Left renal pelvis (tissue), 4 donors: ENCODE measurements at places on chromosomes 6 and 20.
A peak's percentile ranks its signal among the peaks of the same experiment; 100 is the strongest.

GRCh38 chr6:103885446-103885845 is 974.3 kb downstream of the HACE1 start:
- no peak for DNase-seq

DNA sequence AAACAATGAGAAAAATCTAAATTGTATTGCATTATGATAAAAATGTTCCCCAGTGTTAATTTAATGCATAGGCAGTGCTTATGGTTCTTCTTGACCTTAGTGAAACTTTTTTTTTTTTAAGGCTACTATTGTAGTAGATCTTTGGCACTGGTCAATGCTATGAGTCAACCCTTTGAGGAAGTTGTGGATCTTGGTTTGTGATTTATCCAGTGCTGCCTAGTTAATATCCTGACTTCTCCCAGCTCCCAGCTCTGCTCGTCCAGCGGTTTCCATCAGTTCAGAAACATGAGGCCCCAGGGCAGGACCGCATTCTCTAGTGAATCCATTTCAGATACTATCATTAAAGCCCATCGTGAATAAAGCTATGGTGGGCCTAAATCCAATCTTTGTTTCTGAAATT is 364.5 kb upstream of the JARID2 start:
- no peak for DNase-seq

- no peak for DNase-seq
Measured at GRCh38 chr6:156031516-156031915, 575.9 kb upstream of the NOX3 start.

DNA sequence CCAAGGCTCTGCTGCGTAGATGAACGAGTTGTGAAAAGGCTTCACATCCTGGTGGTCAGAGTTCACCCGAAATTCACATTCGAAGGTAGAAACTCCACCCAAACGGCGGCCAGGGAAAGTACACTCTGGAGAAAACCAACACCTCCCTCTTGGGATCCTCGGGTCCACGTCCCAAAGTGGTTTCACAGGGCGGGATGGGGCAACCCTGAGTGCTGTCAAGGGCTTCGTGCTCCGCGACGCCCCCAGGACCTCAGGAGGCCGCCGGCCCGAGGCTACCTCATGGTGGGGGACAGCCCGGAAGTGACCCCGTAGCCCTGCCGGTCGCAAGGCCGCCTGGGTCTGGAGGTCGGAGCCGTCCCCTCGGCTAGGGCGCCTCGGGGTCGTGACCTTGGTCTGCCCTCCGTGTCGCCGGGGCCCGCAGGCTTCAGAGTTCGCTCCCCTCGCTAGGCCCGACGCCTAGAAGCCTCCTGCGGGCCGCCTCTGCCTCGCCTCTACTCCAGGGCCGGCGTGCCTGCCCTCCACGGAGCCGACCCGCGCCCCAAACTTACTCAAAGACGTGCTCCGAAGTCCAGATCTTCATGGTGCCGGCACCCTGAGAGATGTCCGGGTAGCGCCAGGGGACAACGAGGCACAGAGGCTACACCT is at the start of gene PRELID3B:
Gene PRELID3B (minus strand): TSS at position 636 of the 645 bp plus-strand sequence. CDS start 56 bp downstream, at position 580.
- no peak for DNase-seq

DNA sequence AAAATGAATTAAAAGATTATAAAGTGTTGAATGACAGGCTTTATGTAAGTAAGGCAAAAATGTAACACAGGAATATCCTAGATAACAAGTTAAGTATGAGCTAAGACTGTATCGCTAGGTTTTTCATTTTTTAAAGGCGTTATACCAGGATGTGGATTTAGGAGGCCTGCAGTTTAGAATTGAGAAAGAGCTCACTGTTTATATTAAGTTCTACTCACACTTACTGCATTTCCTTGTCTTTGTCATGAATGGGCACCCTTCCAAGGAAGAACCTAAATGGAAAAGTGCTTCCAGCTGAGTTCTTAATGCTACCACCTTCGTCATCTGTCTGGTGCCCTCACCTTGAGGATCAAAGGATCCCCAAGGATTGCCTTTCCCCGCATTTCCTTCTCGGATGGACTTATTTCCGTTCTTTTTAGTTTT is 148.7 kb downstream of the SOX4 start:
- no peak for DNase-seq

GRCh38 chr6:47242483-47243386 is 67.0 kb downstream of the TNFRSF21 start:
- DNase-seq, result peak; percentile 60

DNA sequence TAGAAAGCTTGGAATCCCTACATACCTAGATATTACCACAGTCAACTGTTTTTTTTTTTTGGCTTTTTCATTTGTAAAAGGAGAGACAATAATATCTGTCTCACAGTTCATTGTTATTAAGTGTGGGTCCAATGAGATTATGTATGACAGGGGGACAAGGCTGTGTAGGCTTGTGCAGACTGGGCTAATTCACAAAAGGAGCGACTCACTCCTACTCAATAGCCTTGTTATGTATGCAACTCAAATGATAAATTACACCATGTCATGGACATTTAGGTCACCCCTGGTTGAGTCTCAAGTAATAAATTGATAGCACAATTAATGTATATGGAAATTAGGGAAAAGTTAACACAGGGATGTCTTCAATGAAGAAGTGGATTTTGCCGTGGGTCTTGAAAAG is 208.2 kb upstream of the MAP3K7 start:
- no peak for DNase-seq

DNA sequence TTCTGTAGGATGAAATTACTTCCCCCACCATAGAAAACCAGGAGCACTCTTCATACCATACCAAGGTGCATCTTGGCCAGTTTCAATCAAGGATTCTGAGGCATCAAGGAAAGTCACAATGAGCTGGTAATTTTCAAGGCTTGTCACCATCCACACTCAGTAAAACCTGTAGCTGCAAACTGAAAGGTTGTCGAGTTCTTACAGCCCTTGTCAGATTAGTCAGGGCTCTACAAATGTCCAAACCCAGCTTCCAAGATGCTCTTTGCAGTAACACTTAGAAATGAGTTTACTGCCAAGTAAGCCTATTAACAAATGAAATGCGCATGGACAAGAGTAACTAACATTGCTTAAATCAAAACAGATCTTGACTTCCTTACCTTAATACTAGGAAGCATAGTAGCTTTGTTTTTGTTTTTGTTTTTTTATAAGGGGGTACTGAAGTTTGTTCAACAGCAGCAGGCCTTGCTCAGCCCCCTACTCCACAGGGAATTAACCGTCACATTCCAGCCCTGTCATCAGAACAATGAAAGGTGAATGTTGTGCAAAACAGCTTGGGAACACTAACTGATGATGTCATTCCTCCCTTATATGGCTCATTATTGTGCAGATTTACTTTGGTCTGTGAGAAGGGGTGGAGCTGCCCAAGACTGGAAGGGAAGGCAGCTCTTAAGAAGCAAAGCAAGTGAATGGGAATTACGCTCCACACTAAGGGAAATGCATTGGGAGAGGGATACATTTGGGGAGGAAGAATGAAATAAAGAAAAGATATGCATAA is 49.9 kb upstream of the TMEM30A start:
- no peak for DNase-seq

DNA sequence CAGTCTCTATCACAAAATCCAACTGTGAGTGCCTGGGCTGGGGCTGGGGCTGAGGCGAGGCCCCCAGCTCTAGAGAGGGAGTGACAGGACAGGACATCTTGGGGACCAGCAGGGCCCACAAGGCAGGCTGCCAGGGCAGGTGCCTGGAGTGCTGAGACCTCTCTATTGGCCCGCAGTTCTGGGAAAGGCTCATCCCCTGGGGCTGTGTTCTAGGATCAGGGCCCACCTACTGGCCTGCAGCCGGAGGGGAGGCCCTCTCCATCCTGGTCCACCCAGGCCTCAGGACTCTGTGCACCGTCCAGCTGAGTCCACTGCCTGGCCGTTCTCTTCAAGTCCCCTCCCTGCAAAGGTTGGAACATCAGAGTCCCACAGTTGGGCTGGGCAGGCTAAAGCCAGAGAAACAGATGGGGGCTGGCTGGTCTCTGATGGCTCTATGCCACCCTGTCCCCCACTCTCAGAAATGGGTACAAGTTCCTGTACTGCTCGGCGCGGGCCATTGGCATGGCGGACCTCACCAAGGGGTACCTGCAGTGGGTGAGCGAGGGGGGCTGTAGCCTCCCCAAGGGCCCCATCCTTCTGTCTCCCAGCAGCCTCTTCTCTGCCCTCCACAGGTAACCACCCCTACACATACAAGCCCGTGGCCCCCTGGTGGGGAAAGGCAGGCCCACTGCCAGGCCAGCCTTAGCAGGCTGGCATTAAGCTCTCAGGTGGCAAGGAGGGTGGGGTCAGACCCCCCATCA is 9.0 kb downstream of the EMILIN3 start:
- DNase-seq, result no peak

DNA sequence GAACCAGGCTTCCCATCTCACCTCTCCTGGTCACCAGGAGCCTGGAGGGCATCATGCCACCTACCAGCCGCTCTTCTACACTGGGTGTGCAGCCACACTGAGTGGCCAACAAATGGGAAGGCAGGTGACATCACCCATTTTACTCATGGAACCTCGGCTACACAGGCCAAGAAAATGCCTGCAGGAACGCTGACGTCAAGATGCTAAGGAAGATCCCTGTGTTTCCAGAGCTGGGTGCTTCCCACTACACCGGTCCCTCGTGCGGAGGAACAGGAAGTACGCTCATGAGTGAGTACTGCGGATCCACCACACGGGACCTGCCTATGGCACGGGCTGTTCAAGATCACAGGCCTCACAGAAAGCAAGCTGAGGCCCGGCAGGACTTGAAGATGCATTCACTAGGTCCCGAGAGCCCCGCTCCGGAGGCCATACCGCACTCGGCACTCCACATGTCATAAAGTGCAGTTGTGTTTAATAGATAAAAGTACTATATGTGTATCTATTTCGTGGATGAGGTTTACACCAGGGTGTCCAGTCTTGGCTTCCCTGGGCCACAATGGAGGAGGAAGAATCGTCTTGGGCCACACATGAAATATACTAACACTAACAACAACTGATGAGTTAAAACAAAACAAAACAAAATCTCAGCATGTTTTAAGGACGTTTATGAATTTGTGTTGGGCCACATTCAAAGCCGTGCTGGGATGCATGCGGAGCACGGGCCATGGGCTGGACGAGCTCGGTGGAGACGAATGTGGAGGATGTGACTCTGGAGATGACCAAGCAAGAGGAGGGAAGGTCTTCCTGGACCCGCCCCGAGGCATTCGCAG is 257.9 kb downstream of the THBS2 start:
- DNase-seq, result no peak
